ENCODE measurements at places on chromosomes 11 and 22.

DNA sequence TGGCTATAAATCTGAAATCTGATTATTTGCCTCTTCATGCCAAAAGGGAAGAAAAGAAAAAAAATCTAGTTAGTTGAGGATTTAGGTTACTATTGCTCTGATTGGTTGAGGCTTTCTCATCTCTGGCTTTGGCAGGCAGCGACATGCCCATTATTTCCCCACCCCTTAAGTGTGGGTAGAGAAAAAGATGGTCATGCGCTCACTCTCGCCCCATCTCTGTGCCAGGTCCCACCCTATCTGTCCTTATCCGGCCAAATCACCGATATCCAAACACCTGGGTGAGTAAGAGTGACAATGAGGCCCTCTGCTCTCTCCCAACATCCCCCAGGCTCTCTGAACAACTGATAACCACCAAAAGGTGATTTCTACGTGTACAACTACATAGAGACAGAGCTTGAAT, 31.2 kb upstream of the SNX19 start:
- no peak for DNase-seq

DNA sequence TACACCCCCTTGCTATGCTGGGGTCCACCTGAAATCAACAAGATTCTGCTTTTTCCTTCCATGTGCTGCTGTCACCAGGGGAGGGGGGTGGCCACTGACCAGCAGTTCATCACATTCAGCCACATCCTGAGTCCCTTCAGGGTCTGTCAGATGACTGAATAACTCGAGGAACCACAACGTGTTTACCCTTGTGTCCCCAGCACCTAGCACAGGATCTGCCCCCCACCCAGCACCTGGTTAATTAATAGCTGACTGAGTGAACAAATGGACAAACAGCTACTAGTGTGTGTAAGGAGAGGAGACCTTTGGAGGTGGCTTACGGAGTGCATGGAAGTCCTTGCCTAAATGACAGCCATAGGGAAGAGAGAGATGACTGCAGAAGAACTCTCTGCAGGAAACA, 119.5 kb upstream of the NCAM1 start:
- peak; percentile 44 for DNase-seq

DNA sequence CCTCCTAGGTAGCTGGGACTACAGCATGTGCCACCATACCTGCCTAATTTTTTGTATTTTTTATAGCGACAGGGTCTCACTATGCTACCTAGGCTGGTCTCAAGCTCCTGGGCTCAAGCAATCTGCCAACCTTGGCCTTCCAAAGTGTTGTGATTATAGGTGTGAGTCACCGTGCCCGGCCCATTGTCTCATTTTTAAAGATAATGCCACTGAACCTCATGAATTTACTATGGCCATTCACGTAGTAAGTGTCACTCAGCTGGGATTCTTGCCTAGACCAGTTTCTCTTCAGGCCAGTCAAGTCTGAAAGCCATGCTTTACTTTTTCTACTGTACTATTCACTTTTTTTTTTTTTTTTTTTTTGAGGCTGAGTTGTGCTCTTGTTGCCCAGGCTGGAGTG, 22.4 kb downstream of the DEPDC5 start:
- no peak for DNase-seq

GRCh38 chr11:102632026-102632425, 6.9 kb upstream of the MMP20 start:
- no peak for DNase-seq

DNA sequence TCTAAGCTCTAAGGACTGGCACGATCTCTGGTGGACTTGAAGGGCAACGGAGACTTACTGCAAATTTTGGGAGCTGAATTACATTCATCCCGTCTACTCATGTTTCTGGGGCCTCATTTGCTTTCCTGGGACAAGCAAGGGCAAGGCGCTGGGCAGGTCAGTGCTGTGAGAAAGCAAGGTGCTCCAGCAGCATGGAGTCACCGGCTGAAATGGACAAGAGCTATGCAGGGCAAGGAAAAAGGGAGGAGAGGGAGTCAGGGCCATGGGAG, 25.6 kb downstream of the FLI1 start:
- DNase-seq, result no peak

GRCh38 chr11:10318527-10318802, 13.6 kb downstream of the ADM start:
- DNase-seq, result no peak

DNA sequence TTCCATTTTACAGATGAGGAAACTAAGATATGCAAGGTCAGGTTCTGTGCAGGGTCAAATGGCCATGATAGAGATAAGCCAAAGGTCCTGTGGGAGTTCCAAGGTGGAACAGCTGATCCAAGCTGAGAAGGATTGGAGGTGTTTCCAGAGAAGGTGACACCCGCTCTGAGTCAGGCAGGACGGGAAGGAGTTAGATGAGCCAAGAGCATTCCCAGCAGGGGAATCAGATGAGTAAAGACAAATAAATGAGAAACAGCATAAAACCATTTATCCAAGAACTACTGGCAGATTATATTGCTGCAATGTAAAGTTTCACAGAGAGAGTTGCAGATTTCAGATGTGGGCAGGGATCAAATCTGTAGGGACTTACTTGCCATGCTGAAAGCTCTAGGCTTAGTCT, 18.9 kb upstream of the HEPHL1 start:
- DNase-seq, result no peak

DNA sequence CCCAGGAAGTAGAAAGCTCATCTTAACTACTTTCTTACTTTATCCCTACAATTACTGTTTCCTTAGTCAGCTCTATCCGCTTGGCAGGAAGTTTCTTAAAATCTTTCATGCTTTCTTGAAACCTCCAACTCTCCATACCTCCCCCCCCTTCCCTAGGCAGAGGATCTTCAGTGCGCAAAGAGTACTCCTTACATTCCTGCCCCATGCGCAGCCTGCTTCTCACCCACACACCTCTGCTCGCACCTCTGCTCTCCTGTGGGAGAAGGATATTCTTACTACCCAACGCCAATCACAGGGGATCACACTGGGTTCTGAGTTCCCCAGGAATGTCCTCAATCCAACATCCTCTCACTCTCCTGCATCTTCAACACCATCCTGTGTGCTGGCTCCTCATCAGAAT, 12.3 kb downstream of the TCF20 start:
- no peak for DNase-seq

DNA sequence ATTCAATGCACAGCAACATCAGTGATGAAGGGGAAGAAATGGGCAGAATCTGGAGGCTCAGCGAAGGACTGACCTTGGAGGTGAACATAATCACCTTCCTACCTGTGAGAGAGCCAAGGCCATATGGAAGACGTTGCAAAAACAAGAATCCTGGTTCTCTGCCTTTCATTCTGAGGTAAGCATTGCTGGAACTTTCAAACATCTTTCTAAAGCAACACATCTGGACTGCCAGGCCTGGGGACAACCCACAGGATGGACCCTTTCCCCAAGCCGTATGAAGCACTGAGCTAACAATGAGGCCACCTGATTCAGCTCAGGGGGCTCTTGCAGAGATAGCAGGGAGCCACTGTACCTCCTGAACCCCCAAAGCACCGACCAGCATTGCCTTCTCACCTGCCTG, 70.5 kb downstream of the ETS1 start:
- no peak for DNase-seq

GRCh38 chr11:62842171-62842741, 2.9 kb upstream of the WDR74 start:
- peak; percentile 93 for DNase-seq

DNA sequence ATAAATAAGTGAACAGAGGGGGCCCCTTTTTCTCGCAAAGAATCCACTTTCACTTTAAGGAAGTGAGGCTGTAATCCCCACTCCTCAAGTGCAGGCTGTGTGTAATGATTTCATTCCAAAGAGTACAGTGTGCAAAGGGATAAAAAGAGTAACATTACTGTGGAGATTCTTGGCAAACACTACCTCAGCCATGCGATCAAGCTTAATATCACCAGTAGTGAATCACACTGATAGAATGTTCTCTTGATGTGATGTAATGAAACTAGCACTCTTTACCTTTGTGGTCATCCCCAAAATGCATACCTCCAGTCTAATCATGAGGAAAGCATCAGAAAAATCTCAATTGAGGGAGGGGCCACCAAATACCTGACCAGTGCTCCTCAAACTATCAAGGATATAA, 246.1 kb upstream of the CHORDC1 start:
- DNase-seq, result no peak

- no peak for DNase-seq
Observed at GRCh38 chr11:129291546-129291945, 84.1 kb upstream of the BARX2 start.

GRCh38 chr11:118820412-118821357, 29.7 kb upstream of the DDX6 start:
- peak; percentile 8 for DNase-seq

GRCh38 chr11:13965337-13965736, 2.8 kb downstream of the SPON1 start:
- DNase-seq, result no peak

DNA sequence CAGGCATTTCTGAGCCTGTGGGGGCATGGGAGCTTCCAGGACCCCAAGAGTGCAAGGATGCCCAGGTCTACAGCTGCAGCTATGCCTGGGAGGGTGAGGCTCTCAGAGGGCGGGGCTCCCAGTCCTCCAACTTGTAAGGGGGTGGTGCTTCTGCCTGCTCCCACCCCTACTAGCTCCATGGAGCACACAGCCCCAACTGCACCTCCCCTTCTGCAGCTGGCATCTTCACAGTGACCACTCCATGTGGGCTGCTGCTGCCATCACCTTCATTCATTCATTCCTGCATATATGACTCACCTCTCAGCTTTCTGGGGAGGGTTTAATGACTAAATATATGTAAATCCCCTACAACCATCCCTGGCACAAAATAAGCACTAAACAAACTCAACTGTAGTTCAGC, 43.8 kb downstream of the CHST1 start:
- DNase-seq, result no peak

DNA sequence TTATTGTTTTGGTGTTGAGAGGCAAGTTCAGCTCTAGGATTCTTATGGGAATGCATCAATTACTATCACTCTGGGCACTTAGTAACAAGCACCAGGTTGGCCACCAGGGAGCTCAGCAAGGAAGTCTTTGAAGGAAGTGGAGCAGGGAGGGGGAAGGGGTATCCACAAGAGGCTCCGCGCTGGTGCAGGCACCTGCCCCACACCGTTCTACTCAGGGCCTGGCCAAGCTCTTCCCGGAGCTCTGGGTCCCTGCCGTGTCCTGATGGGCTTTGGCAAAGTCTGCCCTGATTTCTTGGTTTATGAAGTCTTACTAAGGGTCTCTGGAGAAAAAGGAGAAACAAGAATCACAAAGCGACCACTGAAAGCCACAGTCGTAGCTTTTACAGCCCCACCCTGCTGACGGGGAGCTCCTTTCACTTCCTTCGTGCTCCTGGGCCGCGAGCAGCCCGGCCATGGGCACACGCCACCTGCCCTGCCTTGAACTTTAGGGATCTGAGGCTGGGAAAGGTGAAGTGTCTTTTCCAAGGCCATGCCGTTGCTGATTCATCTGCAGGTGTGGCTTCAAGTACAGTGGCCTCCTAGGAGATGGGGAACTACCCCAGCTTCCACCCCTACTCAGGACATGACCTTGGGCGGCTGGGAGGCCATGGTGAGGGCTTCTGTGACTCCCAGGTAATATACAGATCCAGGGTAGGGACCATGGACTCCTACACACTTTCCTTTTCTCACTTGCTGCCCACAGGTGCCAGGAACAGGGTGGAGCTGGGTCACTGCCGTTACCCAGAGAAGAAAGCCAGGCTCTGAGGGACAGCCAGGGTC, 15.9 kb upstream of the LRRC32 start:
- no peak for DNase-seq

DNA sequence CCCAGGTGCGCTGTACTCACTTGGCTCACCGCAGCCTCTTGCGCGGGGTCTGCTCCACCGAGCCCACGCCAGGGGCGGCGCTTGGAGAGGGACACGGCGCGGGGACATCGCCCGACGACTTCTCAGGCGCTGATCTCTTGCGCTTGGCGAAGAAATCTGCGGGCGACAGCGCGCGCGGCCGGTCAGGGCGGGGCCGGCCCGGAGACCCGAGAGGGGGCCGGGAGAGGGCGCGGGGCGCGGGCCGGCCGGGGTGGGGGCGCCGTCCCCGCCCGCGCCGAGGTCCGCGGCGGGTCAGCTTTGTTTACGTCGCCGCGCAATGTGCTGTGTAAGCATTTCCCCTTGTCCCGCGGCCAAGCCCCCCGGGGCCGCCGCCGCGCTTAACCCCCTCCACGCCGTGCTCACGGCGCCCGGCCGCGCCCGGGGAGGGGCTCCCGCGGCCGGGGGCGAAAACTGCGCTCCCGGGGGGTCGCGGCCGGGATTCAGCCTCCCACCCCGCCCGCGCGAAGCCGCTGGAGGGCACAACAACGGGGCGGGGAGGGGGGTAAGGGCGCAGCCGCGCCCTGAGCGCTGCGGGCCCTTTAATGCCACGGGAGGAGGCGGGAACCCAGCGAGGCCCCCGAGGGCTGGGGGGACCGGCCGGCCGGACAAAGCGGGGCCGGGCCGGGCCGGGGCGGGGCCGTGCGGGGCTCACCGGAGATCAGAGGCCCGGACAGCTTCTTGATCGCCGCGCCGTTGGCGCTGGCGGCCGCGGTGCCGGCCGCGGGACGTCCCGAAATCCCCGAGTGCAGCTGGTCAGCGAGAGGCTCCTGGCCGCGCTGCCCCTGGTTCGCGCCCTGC, 1.4 kb downstream of the CDKN1C start:
- DNase-seq, result peak; percentile 80

GRCh38 chr22:43110927-43111623, 525 bp downstream of the BIK start:
- peak; percentile 71 for DNase-seq

GRCh38 chr22:43225609-43226008, 38.7 kb upstream of the TTLL12 start:
- DNase-seq, result no peak

- DNase-seq, result no peak
Observed at GRCh38 chr11:130414107-130415080, 14.0 kb downstream of the ADAMTS8 start.

GRCh38 chr11:70569996-70570692, 171.8 kb downstream of the CTTN start:
- DNase-seq, result no peak

GRCh38 chr11:119907122-119907851, 178.3 kb upstream of the NECTIN1 start:
- DNase-seq, result no peak

DNA sequence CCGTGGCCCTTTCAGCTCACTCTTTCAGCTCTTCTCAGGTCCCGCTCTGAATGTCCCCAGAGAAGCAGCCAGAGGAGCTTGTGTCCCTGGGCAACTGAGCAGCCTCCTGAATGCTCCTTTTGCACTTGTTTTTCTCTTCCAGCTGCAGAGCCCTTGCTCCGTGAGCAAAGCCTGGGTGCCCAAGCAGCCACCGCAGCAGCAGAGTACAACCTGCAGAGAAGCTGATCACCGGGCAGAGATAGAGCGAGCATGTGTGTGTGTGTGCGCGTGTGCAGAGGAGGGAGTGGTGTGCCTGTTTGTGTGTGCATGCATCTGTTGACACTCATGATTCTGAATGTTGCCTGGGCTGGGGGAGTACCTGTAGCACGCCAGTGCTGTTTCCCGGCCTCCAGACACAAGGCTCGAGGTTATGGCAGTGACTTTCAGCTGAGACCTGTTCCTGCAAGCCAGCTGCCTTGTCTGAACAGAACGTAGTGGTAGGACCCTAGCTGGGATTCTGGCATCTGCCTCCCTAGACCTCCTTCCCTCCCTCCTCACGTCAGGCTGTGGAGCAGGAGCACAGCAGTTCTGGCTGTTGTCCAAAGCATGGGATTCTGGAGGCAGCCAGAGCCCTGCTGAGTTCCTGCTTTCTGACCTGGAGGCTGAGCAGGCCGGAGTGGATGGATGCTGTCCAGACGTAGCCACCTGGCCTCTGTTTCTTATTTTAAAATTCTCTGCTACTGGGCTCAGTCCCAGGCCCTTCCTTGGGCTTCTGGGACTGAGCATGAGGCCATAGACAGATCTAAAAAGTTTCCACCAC, 4.5 kb upstream of the MAPK8IP1 start:
- no peak for DNase-seq

GRCh38 chr11:79438631-79439409, 2.0 kb downstream of the TENM4 start:
- peak; percentile 73 for DNase-seq

GRCh38 chr11:31812383-31813381, 1.6 kb upstream of the PAX6 start:
- peak; percentile 70 for DNase-seq

Data from right kidney (tissue), 9 donors.